NCI-H2227 treated with DMSO at 0.1 percent for 48 hours (cell line): ENCODE measurements at places on chromosomes 1 and 21.

DNA sequence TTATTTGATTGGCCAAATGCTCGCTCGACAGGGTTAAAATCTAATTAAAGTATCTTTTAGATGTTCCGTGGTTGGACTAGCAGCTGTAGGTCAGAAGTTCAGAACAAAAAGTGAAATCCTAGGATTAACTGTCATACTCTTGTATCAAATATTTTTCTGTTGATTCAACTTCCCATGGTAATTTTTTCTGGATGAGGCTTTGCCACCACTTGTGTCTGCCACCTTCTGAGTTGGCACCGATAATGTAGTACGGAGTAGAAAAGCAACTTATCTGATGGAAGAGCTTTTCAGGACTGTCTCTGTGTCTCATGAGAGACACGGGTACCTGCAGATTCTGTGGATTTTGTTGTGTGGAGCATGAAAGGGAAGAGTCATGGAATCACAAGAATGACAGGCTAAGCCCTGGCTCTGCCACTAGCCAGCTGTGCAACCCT is 44.6 kb upstream of the CNN3 start:
- DNase-seq = no peak

GRCh38 chr1:26912147-26912490 is 1.7 kb downstream of the NR0B2 start:
- no peak for DNase-seq

GRCh38 chr1:231040800-231041718 is 1.0 kb upstream of the FAM89A start:
- DNase-seq = no peak

DNA sequence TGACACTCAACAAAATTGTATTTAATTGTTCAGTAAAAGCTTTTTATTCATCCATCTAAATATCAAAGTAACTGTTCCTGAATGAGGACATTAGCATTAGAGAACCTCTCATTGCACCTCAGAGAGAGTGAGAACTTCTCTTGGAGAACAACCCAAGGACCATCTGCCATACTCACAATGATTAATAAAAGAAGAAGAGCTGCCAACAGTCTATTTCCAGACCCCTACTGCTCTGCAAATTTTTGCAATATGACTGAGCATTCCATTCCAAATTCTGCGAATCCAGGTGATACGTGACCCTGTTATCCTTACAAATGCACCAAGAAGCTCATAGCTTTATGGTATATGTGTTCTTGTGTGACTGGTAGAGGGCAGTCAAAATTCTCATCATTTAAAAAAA is 422.5 kb downstream of the NEGR1 start:
- DNase-seq = no peak

GRCh38 chr1:41775956-41776585 is 142.7 kb downstream of the HIVEP3 start:
- no peak for DNase-seq

GRCh38 chr1:186326009-186326408 is 49.0 kb downstream of the TPR start:
- no peak for DNase-seq

GRCh38 chr1:184648856-184649201 is 105.8 kb downstream of the EDEM3 start:
- DNase-seq = no peak

DNA sequence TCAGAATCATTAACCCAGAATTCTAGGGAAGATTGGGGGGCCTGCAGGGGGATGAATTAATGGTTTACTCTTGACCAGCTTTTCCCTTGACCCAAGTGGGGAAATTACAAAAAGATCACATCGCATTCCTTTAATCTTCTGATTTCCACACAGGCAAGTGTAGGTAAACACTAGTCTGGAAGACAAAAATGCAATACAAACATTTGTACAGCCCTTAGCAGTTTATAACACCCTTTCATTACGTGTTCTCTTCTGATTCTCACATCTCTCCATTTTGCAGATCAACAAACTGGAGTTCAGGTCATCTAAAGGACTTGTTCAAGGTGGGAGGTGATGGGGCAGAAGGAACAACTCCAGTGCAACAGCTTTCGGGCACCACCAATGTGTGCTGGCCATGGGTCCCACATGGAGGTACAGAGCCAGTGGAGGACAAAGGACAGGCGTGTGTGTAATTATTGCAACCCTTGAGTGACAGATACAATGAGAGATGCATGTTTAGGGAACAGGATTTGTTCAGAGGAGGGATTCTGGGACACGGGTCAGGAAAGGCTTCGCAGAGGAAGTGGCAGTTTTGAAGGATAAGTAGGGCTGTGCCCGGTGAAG is 20.4 kb downstream of the ATF3 start:
- no peak for DNase-seq

GRCh38 chr1:198909973-198910372 is 271.1 kb downstream of the PTPRC start:
- DNase-seq = no peak
